GM23338 (cell line): ENCODE measurements at places on chromosomes 1 and 21.

DNA sequence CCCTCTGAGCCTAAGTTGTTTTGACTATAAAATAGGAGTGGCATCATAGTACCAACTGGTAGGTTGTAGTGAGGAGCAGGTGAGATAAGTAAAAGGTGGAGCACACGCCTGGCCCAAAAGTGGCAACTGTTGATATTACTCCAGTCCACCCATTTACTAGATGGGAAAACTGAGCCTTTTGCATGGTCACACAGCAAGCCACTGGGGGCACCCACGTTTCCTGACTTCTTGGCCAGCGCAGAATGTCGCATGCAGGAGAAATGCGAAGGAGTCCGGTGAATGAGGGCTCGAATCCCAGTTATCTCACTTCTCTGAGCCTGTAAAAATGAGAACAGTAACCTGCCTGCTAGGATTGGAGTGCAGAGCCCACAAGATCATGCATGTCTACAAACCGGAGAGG lies 20.8 kb downstream of the GRHL3 start:
- DNase-seq = no peak

DNA sequence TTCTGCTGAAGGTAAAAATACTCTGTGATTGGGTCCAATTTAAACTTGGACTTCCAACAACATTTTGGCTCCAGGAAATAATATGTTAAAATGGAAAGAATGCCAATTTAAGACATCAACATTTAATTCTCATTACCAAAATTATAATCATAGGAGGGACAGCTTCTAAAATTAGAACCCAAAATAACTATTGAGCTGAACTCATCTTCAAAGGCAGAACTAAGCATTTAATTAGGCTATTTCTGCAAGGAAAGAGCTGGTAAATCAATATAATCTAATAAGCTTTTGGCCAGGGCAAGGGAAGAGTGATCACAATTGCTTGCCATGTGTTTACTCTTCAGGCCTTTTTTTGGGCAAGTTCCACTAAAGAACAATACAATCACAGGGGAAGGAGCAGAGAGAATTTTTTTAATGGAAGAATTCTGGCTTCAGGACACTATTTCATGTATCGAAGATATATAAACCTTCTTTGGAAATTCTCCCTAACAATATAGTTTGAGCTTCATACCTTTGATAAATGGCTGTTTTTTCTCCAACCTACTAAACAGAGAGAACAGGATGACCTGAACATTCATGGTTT lies 133.1 kb upstream of the PTBP2 start:
- DNase-seq = no peak

- no peak for DNase-seq
These were observed 51.5 kb downstream of the PTPRF start for GRCh38 chr1:43582162-43582566.

DNA sequence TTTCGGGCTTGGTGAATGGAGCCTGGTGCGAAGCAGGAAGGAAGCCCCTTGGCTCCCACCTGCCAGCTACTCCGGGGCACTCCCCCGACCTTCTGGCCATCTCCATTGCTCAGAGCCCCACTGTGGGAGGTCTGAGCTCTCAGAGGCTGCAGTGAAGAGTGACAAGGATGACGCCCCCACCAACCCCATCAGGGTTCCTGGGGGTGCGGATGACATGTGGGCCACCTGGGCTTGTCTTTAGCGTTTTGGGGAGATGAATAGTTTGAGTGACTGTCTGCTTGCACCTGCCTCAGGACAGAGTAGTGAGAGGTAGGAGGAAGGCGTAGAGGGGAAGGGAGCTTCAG lies 43.2 kb upstream of the LBR start:
- DNase-seq = no peak

DNA sequence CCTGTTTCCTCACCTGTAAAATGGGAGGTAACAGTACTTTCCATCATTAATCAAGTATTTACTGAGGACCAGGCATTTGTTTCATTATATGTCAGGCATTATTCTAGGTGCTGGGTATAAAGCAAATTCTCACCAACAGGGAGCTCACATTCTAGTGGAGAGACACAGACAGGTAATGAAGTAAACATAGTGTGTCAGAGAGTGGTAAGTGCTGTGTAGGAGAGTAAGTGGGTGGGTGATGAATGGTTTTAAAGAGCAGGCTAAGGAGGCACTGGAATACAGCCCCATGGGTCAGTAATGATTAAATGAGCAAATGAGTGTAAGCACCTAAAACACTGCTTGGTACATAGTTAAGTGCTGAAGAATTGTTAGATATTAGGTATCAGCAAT lies 60.4 kb downstream of the DNTTIP2 start:
- DNase-seq = no peak

- no peak for DNase-seq
These were observed 20.2 kb downstream of the B3GALT5 start for GRCh38 chr21:39632796-39633442.
